T-helper 2 cell treated with Interferon-gamma antibody and Interleukin-4, amounts not matched to agents 5 μg/mL and 100 μg/mL, for 36 hours (primary cell): ENCODE measurements at places on chromosomes 2 and 18.

DNA sequence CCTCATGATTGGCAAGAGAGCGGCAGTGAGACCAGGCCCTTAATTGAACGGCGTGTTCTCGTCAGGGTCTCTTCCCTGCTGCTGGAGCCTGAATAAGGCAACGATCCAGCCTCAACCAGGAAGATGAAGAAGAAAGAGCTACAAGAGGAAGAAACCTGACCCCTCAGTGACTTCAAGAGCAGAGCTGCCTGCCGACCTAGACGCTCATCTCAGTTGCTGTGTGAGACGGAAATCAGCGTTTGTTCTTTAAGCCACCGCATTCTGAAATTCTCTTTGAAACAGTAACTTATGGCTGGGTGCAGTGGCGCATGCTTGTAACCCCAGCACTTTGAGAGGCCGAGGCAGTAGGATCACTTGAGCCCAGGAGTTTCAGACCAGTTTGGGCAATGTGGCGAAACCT is 29.6 kb upstream of the KCNG3 start:
- no peak for DNase-seq

DNA sequence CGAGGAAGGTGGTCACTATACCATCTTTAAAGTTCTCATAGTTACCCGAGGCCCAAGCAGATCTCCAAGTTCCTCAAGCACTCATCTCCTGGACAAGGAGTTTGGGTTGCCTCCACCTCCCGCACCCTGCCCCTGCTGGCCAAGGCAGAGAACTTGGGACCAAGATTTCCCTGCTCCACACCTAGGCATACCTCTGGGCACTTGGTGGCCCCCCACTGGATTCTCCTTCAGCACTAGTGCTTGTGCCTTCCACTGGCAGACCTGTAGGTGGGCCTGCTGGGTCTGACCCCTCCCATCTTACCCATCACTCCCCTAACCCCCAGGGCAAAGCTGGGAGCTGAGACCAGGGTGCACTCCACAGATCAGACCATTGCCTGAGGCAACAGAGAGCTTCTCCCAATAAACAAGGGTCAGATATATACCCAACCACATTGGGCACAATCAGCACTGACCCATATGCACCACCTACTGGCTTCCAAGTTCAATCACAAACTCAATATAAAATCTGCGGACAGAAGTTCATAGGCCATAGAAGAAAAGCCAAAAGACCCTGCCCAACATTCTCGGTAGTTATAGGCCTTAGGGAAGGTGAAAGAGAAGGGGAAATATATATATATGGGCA is 244.2 kb downstream of the EXOC6B start:
- no peak for DNase-seq

DNA sequence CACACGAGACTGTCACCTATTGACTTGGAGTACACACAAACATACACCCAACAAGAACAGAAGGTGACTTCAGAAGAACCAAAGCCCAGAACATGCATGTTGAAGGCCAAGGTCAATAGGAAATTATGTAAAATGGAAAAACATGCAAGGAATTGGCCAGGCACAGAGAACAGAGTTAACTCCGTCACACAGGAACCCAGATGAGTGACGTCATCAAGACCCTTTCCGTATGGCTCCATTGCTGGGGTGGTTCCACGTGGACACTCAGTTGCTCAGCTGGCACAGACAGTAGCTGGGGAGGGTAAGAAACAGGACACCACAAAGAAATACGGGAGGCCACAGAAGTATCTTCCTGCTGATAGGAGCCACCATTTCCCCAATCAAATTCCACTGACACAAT is 18.4 kb downstream of the SOX11 start:
- DNase-seq = no peak

DNA sequence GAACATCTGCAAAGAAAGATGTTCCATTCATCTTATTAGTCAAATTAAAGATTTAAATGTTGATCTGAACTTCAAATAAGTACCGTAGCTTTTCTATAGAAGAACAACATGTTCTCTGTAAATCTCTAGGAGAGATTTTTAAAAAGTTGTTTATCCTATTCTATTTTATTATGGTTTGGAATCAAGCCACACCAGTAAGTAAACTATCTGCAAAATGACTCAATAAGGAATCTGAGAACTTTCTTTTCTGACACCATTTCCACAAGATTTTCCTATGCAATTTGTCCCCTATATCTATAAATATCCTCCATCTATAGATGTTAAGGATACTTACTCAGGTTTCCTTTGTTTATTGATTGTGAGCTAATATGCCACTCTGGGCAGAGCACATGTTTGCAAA is 736.6 kb downstream of the CBLN2 start:
- no peak for DNase-seq

DNA sequence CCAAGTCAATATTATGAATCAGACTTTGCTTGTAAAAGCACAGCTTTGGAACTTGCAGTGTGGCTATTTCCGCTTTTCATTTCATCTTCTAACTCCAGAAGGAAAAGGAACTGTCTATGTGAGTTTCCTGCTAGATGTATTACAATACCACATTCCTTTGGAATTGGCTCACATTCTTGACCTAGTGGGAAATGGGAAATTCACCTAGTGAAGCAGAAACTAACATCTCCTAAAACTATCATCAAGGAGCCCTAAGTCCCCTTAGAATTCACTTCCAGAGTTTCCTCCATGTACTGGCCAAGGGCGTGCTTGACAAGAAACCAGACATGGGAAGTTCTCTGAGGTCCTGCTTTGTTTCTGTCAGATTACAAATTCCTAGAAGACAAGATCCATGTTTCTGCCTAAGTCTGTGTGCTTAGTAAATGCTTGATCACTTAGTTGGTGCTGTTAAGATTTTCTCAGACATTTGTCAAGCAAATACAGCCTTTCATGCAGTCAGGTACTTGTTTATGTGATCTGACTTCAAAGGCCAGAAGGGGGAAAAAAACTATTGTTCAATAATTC is 275.7 kb upstream of the FN1 start:
- DNase-seq = no peak

- DNase-seq = no peak
These were observed 642.1 kb downstream of the SATB2 start for GRCh38 chr2:198815626-198816025.
